ENCODE measurements at places on chromosomes 2 and 18.

GRCh38 chr2:179965291-179966258 is 41.5 kb downstream of the CWC22 start:
- no peak for DNase-seq

DNA sequence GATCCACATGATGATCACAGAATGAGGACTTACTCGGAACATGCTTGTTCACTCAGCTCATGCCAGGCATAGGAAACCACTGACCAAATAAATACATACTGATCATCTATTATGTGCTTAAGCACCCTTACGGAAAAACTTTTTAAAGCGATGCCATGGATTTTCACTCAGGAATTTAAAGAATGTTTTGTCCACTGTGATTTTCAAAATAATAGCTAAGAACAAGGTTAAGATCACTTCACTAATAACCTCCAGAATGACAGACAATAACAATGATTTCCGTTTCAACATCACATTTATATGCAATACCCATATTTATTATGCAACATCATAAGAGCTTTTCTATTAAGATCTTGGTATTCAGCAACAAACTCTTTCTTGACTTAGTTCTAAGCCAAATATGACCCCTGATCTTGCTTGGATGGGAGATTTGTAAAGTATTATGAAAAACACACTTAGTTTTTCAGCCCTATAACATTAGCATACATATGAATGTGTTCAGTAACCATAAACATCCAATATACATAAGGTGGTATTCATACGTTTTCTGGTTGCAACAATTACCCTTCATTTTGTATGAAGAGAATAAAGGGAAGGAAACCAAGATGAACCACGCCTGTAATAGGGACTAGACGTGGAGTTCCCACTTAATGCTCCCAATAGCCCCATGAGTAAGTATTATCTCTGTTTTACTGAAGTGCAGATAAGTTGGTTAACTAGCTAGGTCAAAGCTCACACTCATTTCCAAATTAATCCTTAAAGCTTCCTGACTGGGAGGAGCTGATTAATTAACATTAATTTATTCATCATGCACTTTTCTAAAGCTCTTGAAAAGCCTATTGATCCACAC is 1.9 kb downstream of the CD302 start:
- no peak for DNase-seq

DNA sequence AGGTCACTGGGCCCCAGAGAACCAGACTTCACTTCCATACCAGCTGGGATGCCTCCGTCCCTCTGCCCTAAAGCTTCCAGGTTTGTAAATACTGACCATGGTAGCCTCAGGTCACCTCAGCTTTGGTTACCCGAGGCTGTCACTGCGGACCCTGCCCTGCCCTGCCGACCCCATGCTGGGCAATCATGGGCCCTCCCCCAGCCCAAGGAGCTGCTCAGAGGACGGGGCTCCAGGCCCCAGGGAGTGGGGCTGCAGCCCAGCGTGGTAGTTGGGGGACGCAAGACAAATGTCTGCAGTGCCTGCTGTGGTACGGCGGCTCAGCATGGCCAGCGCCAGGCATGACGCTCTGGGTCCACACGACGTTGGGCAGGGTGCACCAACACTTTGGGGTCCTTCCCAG is 25.3 kb downstream of the RAMP1 start:
- DNase-seq = no peak

GRCh38 chr2:101119431-101119830 is 31.8 kb downstream of the TBC1D8 start:
- DNase-seq = no peak

DNA sequence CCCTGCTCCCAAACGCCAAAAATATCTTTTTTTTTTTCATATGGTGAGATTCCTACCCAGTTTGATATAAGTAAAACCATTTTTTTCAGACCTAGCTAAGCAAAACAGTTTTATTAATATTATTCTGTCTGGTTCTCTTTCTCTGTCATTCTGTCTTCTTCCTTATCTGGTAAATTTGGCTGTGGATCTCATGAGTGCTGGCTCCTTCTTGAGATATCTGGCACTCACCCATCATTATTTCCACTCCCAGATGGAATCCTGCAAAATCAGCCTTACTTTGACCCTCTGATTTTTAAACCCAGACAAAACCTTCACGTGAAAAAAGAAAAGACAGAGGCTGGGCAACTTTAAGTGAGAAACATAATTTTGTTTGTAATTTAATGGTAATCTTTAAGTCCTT is 373.6 kb downstream of the NYAP2 start:
- no peak for DNase-seq

DNA sequence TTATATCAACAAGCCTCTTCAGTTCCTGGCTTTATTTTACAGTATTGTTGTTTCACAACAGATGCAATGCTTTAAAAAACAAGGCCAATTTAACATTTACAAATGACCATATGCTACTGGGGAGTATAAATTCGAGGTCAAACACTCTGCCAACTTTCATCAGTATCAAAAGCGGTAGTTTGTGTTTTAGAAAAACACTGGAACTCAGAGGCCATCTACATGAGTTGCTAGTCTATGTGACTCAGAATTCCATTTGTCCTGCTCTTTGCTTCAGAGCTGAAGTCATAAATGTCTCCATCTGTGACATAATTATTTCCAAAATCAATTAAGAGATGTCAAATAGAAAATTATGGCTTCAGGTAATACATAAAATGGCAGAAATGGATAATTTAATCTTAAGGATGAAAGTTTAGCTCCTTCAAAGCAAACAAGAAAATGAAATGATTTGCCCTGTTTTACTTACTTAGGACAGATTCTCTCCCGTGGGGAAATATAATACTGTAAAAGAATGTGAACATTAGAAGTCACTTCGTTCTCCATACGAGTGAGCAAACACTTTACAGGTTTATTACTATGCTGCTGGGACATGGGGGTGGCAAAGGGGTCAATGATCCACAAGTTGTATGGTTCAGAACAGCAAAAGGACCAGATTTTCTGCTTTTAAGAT is 3.7 kb downstream of the MEX3C start:
- DNase-seq = no peak

DNA sequence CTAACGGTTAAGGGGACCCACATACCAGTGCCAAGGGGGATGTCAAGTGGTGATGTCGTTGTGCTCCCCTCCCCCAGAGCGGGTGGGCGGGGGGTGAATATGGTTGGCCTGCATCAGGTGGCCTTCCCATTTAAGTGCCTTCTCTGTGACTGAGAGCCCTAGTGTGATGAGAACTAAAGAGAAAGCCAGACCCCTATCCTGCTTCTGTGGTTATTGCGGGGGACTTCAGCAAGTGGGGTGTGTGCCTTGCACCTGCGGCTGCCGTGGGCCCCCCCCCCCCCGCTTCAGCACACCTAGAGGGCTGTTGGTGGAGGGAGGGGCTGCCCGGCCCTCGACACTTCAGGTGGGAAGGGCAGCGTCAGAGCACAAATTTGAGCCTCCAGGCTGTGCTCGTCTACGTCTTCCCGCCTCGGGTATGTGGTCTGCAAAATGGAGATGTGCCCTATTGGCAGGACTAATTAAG is 6.1 kb downstream of the CTDSP1 start:
- DNase-seq = no peak

DNA sequence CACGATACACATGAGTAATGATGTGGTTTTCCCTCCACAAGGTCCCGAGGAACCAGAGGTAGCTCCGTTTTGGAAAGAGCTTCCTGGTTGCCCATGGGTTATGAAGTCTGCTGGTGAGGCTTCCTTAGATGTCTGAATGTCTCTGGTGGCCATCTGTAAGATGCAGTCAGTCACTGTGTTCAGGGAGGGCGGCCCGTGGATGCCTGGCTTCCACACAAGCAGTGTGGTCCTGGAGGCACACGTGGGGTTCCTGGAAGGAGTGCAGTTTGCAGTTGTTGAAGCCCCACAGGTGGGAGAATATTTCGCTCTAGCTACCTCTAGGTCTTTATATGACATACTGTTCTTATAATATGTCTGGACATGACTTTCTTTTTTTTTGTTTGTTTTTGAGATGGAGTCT is 209.0 kb downstream of the FAM210A start:
- no peak for DNase-seq

DNA sequence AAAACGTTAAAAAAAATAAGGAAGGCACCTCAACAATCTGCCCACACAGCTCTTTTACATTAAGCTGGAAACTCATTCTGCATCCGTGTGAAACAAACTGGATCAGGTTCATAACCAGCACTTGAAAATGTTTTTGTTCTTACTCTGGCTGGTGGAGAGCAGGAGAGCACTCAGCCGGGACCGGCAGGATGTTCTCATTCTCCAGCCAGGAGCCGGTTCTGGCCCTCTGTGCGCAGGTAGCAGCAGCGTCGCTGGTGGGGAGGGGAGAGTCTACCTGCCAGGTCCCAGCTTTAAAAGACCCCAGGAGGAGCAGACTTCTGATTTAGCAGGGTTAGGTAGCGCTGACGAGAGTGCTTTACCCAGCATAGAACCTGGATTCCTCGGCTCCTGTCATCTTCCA is 834.9 kb upstream of the SALL3 start:
- DNase-seq = no peak

DNA sequence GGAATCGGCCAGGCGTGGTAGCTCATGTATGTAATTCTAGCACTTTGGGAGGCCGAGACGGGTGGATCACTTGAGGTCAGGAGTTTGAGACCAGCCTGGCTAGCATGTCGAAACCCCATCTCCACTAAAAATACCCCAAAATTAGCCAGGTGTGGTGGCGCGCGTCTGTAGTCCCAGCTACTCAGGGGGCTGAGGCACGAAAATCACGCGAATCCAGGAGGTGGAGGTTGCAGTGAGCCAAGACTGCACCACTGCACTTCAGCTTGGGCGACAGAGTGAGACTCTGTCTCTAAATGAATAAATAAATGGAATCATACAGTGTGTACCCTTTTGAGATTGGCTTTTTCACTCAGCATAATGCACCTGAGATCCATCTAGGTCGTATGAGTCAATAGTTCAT is 19.4 kb upstream of the TTC39C start:
- no peak for DNase-seq

DNA sequence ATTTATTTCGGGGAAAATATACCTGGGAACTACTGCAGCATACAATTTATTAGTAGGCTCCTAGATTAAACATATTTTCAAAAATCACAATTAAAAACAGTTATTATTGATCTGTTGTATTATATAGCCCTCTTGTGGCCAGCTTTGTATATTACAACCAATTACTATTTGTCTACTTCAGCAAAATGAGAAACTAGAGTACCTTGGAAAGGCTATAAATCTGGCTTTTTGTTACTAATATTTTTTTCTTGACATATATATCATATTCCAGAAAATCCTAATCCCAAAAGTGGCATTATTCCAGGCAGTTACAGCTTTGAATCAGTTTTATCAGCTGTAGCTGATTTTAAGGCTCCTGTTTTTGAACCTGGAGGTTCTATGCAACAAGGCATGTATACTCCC is 101.2 kb downstream of the UBR3 start:
- DNase-seq = no peak

GRCh38 chr2:9297156-9297555 is 90.5 kb downstream of the ASAP2 start:
- DNase-seq = no peak

DNA sequence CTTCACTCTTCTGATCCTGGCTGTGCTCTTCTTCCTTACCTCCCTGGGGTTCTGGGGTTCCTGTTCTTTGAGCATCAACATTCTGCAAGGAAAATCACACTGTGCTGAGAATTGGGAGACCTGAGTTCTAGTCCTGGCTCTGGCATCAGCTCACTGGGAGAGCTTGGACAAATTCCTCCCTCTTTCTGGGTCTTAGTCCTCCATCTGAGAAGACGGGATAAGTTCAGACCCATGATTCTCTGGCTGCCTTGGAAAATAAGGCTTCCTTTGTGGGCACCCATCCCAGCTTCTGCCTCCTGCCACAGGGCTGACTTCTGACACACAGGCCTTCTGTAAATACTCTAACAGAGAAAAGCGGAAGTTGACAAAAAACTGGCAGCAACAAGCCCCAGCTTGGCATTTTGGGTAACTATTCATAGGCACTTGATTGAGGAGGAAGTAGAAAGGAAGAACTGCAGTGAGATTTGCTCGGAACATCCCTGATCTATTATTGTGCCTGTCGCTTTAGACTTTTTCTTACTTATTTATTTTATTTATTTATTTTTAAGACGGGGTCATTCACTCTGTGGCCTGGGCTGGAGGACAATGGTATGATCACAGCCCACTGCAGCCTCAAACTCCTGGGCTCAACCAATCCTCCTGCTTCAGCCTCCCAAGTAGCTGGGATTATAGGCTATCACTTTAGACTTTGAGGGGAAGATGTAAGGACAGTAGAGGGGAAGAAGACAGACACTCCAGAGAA is 7.9 kb downstream of the PCBP1 start:
- no peak for DNase-seq

DNA sequence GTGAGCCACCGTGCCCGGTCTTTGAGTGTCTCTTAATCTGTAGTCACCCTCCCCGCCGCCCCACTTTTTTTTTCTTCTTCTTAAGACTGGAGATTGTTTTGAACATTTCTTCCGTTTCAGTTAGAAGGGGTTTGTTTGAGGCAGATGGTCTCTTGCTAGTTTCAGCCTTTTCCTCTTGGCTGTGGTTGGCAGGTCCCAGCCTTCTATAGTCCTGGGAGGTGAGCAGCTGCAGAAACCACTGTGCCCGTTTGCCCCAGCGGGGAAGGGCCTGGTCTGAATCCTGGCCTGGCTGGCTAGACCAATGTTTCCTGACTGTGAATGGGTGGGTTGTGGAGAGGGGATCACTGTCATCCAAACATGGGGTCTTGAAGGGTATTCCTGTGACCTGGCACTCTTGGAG is 30.1 kb upstream of the MCFD2 start:
- DNase-seq = no peak

DNA sequence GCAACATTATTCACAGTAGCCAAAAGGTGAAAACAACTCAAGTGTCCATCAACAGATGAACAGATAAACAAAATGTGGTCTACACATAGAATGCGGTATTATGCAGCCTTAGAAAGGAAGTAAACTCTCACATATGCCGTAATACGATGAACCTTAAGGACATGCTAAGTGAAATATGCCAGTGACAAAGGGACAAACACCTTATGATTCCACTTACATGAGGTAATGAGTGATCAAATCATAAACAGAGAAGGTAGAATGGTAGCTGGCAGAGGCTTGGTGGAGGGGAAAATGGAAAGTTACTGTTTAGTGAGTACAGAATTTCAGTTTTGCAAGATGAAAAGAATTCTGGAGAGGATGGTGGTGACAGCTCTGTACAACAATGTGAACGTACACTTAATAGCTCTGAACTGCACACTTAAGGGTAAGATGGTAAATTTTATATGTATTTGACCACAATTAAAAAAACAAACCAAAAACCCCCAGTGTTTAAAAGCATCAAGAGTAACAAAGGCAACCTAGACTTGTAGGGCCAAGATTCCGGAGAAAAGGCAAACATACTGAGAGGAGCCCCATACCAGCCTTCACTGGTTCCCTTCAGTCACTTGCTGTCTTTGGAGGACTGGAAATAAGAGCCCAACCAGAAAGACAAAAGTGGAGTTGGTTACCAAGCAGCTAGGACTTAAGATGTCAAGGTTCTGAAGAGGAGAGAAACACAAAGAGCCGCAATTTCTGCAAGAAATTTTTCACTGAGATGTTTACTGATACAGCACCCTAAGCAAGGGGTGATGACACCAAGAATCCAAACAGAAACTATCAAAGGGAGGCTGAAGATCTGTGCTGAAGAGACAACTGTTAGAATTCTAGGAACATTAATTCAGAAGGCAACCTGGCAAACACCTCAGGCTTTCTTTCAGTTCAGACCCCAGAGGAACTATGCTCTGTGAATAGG is 61.3 kb downstream of the CUL3 start:
- no peak for DNase-seq
